ENCODE measurements at places on chromosomes 1 and 21.

- no peak for DNase-seq
These were observed 195.7 kb upstream of the PTBP2 start for GRCh38 chr1:96525657-96526557.

GRCh38 chr1:192099328-192099727 is 58.9 kb upstream of the RGS18 start:
- DNase-seq, result no peak

DNA sequence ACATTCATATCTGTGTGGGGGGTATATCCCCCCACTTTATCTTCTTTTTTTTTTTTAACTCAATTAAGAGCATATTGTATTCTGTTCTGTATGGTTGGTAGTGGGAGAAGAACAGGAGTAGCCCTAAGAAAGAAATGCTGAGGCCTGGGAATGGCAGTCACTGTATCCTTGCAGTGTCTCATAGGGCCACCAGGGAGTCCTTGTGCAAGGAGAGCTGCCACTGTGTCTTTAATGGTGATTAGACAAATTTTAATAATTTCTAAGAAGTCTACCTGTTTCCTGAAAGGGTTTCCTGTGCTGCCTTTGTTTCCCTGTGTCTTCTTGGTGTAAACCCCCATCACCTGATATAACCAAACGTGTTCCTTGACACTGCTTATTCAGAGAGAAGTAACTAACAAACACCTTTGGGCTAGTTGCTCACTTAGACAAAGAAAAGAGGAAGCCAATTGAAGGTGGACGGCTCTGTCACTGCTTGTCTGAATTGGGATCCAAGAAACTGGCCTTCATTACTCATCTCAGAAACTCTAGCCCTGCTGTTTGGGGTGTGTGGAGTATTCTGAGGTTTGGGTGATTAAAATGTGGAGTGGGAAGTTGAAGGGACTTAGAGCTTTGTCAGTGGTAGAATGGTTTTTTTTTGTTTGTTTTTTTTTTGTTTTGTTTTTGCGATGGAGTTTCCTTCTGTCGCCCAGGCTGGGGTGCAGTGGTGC is 15.2 kb downstream of the GIPC2 start:
- no peak for DNase-seq

DNA sequence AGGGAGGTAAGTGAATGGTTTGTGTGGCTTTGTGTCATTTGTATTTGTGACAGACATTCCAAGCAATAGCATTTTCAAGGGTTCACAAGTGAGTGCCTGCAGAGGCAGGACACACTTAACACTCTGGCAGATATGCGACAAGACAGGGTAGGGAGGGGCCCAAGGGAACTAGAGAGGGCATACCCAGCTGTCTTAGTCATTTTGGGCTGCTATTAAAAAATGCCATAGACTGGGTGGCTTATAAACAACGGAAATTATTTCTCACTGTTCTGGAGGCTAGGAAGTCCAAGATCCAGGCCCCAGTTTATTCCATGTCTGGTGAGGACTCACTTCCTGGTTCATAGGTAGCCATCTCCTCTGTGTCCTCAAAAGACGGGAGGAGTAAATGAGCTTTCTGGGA is 137.4 kb downstream of the FGGY start:
- DNase-seq, result no peak

DNA sequence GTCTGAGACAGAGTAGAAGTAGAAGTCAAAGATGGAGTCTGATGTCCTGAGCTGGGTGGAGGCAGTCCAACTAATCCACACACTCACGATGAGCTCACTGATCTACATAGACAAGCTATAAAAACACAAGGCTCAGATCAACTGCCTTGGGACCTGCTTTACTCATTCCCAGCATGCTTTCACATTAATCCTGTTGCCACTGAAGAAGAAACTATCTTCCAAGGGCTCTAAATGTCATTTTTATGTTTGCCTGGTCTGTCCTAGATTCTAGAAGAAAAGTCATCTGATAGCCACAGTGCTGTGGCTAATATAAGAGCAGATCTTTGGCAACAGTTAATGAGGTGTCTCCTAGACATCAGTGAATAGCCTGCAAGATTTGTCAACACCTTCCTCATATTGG is 522.7 kb downstream of the NUF2 start:
- DNase-seq, result no peak
